KBM-7 (cell line): ENCODE measurements at places on chromosomes 2 and 18.
A peak's percentile ranks its signal among the peaks of the same experiment; 100 is the strongest.

DNA sequence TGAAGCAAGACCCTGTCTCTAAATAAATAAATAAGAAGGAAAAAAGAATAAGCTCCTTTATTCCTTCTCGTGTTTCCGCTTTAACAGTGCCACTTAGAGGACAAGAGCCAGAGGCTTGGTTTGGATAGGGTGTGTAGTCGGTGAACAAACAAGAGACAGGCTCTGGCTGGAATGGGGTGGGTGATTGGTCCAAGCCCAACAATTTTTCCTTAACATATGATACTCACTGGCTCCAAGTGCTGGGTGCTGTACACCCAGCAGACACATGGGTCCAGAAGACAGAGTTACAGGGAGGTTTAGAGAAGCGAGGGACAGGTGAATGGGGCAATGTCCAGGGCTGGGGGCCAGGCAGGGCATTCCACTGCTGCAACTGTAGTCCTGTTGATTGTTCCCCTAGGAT is 77.8 kb downstream of the NCAPH start:
- no peak for DNase-seq

GRCh38 chr18:50131591-50131990 is 63.4 kb downstream of the MYO5B start:
- DNase-seq = no peak

DNA sequence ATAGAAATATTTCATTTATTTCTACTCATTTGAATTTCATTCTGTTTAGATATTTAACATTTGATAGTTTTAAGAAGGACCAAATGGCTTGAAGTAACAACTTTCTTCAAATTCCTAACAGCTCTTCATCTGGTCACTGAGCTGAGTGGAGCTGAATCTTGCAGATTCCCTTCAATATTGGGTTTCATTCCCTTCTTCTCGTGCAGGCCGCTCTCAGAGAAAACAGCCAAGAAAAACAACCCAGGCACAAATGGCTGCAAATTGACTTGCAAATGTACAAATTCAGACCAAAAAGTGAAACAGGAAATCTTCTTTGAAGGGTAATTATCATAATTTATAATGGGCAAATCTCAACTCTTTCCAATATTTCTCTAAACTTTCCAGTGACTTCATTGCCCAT is 30.3 kb upstream of the GCG start:
- DNase-seq = no peak

- no peak for DNase-seq
These were observed 41.7 kb downstream of the RAB3GAP1 start for GRCh38 chr2:135093670-135094330.

- DNase-seq = no peak
These were observed 30.9 kb upstream of the KCMF1 start for GRCh38 chr2:84940088-84940470.

- DNase-seq = no peak
These were observed 18.4 kb upstream of the MTERF4 start for GRCh38 chr2:241120440-241120839.

- peak; percentile 52 for DNase-seq
These were observed 1.5 kb downstream of the EPAS1 start for GRCh38 chr2:46298522-46299353.

DNA sequence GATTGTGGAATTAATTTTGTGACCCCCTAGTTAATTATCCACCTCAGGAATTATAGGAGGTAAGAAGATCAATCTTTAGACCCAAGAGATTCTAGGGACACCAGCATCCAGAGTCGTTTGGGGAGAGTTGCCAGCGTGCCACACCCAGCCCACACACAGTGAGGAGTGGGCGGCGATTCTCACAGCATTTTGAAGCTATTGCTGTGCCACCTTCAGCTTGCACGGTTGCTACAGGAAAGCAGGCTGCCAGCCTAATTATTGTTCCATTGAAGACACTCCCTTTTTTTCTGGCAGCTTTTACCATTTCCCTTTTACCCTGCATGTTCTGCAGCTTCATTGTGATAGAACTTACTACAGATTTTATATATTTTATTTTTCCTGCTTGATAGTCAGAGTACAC is 13.1 kb upstream of the MYL12A start:
- DNase-seq = no peak

DNA sequence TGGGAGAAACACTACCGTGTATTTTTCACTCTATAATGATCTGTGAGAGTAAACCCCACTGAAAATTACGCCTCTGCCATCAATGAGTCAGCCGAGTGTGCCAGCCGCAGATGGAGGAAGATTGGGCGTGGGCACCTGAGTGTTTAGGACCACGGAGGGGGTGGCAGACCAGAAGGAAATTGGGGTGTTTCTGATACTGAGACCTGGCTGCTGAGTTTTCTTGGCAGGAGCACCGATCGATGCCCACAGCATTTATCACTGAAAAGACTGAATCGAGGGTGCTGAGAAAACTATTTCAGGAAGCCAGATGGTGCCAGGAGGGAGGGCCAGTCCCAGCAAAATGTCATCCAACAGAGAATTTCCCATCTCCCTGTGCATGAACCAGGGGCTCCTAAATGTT is 91.9 kb upstream of the TPO start:
- DNase-seq = no peak

GRCh38 chr18:37364237-37364636 is 201.4 kb downstream of the CELF4 start:
- no peak for DNase-seq

DNA sequence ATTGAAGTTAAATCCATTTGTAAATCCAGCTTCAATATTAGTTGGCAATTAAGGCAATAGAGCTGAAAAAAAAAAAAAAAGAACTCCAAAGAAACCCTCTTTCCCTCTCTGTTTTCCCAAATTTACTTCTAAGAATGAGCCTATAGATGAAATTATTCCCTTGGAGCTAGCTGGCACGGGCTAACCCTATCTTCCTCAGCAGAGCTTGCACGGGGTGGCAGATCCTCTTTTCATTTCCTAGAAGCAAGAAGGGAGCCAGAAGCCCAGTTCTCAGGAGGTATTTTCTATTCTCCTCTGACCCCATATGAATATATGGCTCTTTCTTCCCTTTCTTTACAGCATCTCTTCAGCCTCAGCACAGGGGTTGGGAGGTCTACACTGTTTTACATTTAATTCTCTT is 426.0 kb downstream of the TGIF1 start:
- no peak for DNase-seq

GRCh38 chr2:118493213-118493612 is 354.2 kb downstream of the EN1 start:
- no peak for DNase-seq

DNA sequence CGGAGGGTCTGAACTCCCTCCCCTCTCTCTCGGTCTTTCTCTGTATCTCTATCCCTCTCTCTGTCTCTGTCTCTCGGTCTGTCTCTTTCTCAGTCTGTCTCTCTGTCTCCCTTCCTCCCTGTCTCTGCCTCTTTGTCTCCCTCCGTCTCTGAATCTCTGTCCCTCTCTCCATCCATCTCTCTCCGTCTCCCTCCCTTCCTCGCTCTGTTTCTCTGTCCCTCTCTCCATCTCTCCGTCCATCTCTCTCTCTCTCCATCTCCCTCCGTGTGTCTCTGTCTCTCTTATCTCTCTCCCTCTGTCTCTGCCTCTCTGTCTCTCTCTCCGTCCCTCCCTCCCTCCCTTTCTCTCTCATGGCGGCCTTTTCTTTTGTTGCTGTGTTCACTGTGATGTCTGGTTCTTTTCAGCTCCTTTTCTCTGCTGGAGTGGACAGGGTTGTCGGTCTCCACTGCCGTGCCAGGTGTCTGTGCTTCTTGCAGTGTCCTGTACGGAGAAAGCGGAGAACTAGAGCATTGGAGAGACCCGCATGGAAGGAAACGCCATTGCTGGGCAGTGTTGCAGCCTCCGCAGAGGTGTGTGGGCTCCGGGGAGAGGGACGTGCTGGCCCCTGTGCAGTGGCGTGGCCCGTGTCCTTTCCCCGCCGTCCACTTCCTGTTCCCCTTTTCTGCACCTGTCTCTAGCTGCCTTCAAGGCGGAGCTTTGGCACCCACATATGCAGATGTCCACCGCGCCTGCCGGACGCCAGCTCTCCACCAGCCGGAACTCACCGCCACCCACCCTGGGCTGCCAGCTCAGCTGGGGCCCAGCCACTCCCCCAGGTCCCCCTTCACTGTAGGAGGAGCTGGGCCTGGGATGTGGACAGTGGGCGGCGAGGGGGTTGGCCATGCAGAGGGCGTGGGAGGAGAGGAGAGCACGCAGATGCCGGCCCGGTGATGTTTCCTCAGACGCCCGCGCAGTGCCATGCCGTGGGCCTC is 113.1 kb downstream of the NFATC1 start:
- peak; percentile 53 for DNase-seq

DNA sequence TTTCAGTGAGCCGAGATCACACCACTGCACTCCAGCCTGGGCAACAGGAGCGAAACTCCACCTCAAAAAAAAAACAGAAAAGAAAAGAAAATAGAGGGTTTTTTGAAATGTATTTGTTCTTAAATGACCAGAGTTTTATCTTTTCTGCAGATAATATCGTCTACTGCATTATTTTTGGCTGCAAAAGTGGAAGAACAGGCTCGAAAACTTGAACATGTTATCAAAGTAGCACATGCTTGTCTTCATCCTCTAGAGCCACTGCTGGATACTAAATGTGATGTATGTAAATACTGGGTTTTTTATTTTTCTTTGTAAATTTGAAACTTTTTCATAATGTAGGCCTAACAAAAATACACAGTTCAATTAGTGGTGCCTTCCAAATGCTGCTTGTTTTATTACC is 18.1 kb downstream of the CCNT2 start:
- DNase-seq = no peak

DNA sequence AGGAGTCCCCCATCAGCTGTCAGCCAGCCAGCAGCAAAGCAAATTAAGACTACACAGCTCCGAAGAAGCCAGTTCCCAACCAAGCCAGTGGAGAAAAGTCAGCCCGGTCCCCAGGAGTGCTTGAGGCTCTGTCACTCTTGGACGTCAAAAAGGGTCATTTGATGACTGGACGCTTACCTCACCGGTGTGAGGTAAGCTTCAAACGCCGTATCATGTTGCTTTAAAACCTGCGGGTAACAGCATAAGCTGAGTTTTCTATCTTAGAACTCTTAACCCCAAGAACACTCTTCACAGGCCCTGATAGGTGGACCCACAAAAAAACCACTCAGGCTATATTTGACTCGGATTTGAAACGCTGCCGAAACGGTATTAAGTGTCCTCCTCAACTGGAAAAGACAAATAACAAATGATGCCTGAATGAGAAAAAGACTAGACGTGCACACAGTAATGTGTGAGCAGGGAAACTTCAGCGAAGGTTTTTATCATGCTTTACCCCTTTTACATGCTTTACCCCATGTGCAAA is 682 bp upstream of the LNPK start:
- no peak for DNase-seq

- DNase-seq = peak; percentile 91
These were observed 12.0 kb downstream of the TMEM163 start for GRCh38 chr2:134706587-134707329.

DNA sequence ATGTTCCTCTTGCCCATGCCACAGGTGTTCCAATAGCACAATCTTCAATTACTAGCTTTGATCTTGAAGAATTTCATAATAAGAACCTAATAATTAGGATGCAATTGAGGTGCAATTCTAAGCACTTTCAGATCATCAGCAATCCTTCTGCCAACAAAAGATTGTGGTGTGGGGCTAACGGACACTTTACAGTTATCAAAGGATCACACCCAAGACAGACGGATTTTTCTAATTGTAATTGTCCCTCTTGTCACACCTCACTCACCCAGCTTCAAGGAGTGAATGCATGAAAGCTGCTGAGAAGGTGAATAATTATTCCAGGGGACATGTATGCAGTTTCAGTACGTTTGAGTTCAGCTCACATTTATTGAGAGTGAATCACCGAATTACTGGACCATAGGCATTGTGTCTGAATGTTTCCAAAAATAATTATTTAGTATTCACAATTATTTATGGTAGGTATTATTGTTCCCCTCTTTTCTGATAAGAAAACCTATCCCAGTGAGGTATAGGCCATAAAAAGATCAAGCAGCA is 438.5 kb upstream of the TRIB2 start:
- DNase-seq = no peak

DNA sequence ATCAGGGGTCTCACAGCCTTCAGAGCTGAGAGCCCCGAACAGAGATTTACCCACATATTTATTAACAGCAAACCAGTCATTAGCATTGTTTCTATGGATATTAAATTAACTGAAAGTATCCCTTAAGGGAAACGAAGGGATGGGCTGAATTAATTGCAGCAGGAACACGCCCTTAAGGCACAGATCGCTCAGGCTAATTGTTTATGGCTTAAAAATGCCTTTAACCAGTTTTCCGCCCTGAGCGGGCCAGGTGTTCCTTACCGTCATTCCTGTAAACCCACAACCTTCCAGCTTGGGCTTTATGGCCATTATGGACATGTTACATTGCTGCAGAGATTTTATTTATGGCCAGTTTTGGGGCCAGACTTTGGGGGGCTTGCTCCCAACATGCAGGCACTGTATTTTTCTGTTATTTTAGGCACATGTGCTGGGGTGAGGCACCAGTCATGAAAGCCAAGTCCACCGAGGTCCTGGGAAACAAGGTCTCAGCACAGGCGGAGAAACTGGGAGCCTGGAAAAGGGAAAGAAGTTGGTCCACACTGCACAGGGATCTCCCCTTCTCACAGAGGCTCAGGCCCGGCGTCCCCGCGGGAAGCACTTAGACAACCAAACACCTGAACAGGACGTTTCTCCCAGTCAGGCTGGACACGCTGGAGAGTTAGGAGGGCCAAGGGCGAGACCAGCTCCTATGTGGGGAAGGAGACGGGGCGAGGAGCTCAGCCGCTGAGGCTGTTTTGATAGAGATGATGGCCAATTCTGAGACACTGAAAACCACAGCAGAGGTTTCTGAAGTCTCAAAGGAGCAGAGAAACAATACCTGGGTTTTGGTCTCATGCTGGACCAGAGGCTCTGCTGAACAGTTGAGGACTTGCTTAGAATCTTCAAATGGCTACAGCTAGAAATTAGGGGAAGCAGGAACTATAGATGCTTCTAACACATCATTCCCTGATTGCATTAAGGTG is 86.7 kb downstream of the TMEM18 start:
- DNase-seq = no peak

DNA sequence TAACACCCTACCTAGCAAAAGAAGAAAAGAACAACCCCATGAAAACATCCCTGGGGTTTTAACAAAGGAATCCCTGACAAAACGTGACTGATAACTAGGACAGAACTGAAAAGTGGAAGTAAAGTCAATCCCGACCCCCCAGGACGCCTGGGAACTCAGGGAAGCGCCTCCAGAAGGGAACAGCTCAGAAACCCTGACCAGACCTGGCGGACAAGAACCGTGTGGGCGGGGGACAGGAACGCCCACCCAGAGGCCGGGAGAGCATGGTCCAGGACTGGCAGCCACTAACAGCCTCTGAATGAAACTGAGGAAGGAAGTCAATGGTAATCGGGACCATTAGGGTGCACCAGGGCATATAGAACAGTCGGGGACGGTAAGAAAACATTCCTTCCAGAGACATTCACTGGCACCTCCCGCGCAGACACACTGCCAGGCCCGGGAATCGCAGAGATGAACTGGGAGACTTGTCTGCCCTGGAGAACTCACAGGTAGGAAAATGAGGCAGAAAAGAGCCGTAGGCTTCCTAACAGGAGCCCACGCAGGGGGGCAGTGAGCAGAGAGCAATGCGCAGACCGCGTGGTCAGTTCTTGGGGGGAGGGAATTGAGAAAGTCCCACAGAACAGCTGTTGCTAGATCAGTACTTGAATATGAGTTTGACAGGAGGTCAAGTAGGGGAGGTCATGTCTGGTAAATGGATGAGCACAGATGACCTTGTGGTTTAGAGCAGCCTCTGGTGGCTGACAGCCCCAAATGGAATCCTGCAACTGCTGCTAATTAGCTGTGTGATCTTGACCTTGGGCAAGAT is 1.3 kb upstream of the TBC1D8 start:
- DNase-seq = peak; percentile 77
